ENCODE measurements at places on chromosomes 1 and 21.

- no peak for DNase-seq
Measured at GRCh38 chr21:34189506-34189905, 116.1 kb downstream of the MRPS6 start.

DNA sequence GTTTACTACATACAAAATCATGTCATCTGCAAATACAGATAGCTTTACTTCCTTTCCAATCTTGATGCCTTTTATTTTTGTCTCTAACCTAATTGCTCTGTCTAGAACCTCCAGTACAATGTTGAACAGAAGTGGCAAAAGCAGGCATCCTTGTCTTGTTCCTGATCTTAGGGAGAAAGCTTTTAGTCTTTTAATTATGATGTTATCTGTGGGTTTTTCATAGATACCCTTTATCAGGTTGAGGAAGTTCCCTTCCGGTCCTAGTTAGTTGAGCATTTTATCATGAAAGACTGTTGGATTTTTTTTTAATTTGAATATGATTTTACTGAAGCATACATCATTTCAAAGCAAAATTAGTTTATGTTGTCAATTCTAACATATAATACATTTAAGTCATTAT, 45.7 kb upstream of the DISC1 start:
- no peak for DNase-seq

- no peak for DNase-seq
Measured at GRCh38 chr1:210691039-210691610, 362.4 kb downstream of the HHAT start.

DNA sequence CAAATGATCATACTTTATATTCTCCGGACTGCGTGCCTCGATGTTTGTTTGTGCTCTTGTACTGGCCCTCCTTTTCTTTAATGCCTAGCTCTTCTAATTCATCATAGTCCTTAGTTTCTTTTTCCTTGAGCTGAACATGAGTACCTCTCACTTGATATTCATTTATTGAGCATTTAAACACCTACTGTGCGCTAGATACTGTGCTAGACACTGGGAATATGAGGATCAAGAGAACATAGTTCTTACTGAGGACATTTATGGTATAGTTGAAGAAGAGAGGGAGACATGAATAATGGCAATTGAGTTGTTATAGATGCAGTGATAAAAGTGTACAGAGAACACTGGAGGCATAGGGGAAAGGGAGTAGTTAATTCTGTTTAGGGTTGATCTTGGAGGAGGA, 22.0 kb downstream of the SUCO start:
- no peak for DNase-seq

GRCh38 chr1:192626366-192627179, 9.4 kb upstream of the RGS13 start:
- DNase-seq: no peak

- DNase-seq: peak; percentile 60
Measured at GRCh38 chr1:114979278-114979891, 50.2 kb upstream of the TSHB start.

GRCh38 chr1:247548769-247549182, at the start of gene GCSAML:
GCSAML (plus strand) TSS chr1:247549134; CDS start chr1:247549192, 58 bp downstream.
- DNase-seq: no peak

GRCh38 chr1:44632598-44632997, 41.7 kb downstream of the TMEM53 start:
- peak; percentile 38 for DNase-seq

GRCh38 chr1:245420926-245421325, 266.1 kb downstream of the KIF26B start:
- no peak for DNase-seq

DNA sequence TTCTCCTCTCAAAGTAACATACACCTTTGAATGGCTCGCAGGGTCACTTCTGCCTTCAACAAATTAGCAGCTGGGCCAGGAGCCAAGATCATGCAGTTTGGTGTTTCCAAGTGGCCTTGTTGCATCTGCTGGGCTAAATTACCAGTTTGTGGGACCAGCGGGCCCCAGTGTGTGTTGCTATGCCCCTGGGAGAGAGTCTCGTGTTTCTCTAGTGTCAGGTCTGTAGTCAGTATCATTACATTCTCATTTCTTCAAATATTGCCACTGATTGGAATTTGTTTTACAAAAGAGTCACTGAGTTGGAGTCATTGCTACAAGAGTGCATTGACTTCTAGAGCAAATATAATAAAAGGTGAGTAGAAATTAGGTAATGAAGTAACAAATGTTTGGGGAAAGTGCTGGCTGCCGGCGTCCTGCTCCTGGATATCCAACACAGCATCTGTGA, 35.5 kb downstream of the RHOU start:
- no peak for DNase-seq

DNA sequence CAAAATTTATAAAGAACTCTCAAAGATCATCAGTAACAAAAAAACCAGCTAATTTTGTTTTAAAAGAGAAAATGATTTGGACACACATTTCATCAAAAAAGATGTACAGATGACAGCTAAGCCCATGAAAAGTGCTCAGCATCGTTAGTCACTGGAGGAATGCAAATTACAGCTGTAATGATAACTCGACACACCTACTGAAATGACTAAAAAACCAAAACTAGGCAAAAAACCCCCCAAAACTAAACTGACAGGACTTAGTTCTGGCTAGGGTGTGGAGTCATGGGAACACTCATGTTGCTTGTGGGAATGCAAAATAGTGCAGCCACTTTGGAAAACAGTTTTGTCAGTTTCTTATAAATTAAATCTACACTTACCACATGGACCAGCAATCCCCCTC, 59.5 kb downstream of the CNIH3 start:
- DNase-seq: no peak
